ENCODE measurements at places on chromosomes 11 and 22. TPM values are rescaled to one million over a fixed set of nuclear protein-coding genes. Genes with fewer than 3 reads are reported as not detected.

The PLAAT4 gene
- total RNA-seq, result 2.3 TPM

The OR8A1 gene
- not detected for total RNA-seq

The MLC1 gene
- total RNA-seq, result not detected

The PDGFB gene
- not detected for total RNA-seq

The HTATIP2 gene
- total RNA-seq, result 37.8 TPM

The MFNG gene
- 0.59 TPM for total RNA-seq
